ENCODE measurements at places on chromosomes 13 and 19.

- DNase-seq: no peak
These were observed 20.7 kb downstream of the MIPEP start for GRCh38 chr13:23868521-23868920.

GRCh38 chr13:84843368-84843767 is 955.9 kb downstream of the SLITRK6 start:
- DNase-seq: no peak

- DNase-seq: no peak
These were observed 11.6 kb downstream of the PARP4 start for GRCh38 chr13:24500977-24501376.

GRCh38 chr19:51094696-51095279 is 12.1 kb upstream of the KLK14 start:
- DNase-seq: no peak

GRCh38 chr13:43089912-43090498 is 66.6 kb downstream of the DNAJC15 start:
- DNase-seq: no peak

GRCh38 chr13:109963960-109964563 is 177.7 kb upstream of the IRS2 start:
- DNase-seq: no peak

- DNase-seq: peak; percentile 52
These were observed 1.3 kb upstream of the INTS6 start for GRCh38 chr13:51453959-51454703.

GRCh38 chr13:67299751-67300150 is 69.6 kb upstream of the PCDH9 start:
- no peak for DNase-seq

GRCh38 chr13:49932066-49932465 is 4.1 kb downstream of the SPRYD7 start:
- no peak for DNase-seq

DNA sequence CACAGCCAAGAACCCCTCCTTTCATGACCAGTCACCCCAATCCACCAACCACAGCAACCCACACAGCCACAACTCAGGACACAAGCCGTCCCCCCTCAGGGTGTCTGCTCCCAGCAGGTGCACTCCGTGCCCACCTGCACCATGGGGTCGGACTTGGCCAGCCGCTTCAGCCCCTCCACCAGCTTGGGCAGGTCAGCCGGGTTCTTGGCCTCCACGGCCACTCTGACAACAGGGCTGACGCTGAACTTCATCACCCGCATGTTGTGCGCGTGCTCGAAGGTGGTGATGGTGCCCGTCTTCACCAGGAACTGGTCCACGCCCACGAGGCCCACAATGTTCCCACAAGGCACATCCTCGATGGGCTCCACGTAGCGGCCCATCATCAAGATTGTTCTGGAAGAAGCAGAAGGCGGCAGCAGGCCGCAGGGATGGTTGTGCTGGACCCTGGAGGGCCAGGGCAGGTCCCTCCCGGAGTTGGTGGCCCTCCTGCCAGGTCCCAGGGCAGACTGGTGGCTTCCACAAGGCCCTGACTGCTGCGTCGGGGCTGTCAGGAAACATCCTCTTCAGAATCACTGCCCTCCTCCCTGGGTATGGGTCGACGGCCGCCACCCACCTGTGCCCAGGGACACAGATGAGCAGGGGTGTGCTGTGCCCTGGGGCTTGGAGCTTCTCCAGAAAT is 5.5 kb downstream of the EEF2 start:
- DNase-seq: no peak

DNA sequence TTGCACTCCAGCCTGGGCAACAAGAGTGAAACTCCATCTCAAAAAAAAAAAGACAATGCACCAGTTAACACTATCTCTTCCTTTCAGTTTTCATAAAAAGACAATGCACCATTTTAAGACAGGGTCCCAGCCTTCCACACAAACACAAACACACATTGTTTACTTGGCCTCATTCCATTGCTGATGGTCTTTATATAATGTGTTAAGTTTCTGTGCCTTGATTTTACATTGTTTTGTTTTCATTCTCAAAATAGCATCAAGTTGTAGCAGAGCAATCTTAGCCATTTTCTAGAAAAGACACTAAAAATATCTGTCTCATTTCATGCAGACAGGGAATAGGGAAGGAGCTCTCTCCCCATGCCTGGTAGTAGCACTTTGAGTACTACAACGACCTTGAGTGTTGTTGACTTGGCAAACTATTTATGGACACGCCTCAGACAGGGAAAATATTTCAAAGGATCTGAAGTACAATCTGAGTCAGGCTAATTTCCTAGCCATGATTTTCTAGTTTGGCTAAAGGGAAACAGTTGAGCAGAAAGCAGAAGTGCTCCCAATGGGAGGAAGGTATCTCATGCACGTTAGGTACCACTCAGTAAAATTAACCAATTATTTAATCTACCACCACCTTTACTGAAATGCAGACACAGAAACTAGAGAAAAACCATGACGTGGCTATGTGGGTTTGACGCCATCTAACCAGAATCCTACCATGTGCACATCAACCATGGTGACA is 120.6 kb downstream of the ABCC4 start:
- DNase-seq: no peak

DNA sequence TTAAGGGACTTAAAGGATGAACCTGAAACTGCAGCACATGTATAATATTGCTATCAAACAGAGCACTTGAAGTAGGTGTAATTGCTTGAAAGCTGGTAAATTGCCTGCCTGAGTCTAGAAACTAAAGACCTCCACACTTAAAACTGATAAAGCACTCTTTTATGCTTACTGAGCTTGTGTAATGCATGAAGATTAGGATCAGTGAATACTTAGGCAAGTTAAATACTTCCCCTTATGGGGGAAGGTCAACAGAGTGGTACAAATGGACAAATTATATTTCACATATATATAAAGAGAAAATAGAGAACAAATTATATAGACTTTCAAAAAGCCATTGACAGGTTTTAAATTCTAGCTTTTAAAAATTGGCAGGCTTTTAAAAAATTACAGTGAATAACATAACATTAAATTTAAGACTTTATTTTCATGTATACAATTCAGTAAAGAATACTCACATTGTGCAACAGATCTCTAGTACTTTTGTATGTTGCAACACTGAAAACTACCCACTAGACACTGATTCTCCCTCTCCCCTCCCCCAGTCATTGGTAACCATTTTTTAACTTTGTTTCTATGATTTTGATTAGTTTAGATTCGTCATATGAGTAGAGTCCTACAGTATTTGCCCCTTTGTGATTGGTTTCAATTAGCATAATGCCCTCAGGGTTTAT is 23.9 kb downstream of the PIBF1 start:
- DNase-seq: no peak

DNA sequence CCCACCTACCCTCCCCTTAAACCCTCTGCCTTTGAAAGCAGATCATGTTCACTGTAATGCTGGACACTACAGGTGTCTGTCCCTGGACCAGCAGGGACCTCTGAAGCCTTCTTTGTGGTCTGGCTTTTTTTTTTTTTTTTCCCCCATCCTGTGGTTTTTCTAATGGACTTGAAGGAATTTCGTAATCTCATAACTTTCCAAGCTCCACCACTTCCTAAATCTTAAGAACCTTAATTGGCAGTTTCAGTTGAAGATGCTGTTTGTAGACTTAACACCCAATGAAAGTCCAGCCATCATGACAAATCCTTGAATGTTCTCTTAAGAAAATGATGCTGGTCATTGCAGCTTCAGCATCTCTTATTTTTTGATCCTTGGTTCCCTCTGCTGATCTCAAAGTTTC is 45.0 kb upstream of the LRCH1 start:
- no peak for DNase-seq

DNA sequence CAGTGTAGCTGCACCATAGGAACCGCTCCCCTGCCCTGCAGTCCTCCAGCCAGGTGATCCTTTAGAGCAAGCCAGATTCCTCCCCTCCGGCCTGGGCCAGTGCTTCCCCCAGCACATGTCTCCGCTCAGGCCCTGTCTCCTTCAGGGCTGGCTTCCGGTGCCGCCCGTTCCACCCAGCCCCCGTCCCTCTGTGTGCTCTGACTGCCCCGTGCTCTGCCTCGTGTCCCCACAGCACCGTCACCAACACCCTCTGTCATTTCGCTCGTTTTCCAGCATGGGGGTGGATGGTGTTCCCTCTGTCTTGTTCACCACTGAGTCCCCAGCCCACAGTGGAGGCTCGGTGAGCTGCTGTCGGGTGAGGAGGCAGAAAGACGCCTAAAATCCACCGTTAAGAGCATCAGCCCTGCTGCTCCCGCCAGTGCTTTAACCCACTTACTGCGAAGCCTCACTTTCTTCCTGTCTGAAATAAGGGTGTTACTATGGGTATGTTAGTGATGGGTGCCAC is 54.5 kb downstream of the TSSK6 start:
- DNase-seq: peak; percentile 37

DNA sequence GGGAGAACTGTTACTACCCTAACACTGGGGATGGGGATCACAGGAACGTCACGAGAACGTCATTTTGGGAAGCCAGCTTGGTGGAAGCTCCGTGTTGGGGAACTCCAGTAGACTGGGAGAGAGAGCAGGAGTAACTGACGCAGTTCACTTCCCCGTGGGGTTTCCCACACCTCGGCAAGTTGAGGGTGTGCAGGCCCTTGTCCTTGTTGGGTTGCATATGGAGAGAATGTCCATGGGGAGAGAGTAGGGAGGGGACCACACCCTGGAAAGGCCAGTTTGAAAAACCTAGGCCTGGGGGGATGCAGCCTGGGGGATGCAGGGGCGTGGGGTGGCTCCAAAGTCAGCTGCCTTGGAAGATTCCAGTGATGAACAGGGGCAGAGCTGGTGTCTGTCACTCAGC is 50.7 kb upstream of the MCF2L start:
- no peak for DNase-seq

- DNase-seq: no peak
These were observed 710.9 kb upstream of the SPRY2 start for GRCh38 chr13:81051873-81052272.

- DNase-seq: no peak
These were observed 130.8 kb downstream of the KLF12 start for GRCh38 chr13:74003374-74003773.

GRCh38 chr19:5255602-5256231 is 84.9 kb downstream of the PTPRS start:
- no peak for DNase-seq

- no peak for DNase-seq
These were observed 13.1 kb downstream of the MED26 start for GRCh38 chr19:16614941-16615340.

GRCh38 chr19:39846678-39847486 is 703 bp upstream of the FBL start:
- DNase-seq: no peak

DNA sequence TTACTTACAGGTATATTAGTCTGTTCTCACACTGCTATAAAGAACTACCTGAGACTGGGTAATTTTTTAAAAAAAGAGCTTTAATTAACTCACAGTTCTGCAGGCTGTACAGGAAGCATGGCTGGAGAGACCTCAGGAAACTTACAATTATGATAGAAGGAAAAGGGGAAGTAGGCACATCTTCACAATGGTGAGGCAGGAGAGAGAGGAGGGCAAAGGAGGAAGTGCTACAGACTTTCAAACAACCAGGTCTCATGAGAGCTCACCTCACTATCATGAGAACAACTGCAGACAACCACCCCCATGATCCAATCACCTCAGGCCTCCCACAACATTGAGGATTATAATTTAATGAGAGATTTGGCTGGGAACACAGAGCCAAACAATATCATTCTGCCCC is 511.7 kb downstream of the SLITRK6 start:
- DNase-seq: no peak

DNA sequence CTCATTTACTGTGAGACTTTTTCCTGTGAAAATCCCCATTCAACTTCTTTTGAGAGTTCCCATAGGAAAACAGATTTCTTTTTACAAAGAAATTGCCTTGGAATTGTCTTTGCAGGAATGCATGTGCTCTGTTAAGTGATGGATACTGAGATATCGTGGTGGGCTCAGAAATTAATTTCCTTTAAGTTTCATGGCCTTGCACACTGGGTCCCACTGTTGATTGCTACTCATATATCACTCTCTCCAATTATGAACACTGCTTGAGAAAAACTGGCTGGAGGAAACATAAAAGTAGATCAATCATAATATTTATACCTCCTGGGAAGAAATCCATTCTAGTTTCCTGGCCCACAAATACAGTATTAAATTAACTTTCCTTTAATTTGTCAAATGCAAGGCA is 131.3 kb downstream of the OXGR1 start:
- DNase-seq: no peak

GRCh38 chr13:36163809-36164308 is 32.7 kb upstream of the DCLK1 start:
- no peak for DNase-seq

GRCh38 chr13:45863709-45864590 is 12.4 kb upstream of the SIAH3 start:
- peak; percentile 66 for DNase-seq

GRCh38 chr19:49348305-49349189 is 13.3 kb downstream of the CD37 start:
- no peak for DNase-seq

GRCh38 chr13:51370116-51370515 is 30.6 kb downstream of the SERPINE3 start:
- DNase-seq: no peak

Data from dorsolateral prefrontal cortex (tissue), 122 donors.